ENCODE measurements at places on chromosomes 5 and 9.

GRCh38 chr9:81317939-81318338 lies 371.4 kb downstream of the TLE1 start:
- no peaks in the 10 kb centered on the region for H3K27me3 ChIP-seq
- no peaks in the 10 kb centered on the region for H3K4me1 ChIP-seq
- DNase-seq, result no peak
- no peak overlapping the region for H3K4me3 ChIP-seq
- no peaks in the 10 kb centered on the region for H3K36me3 ChIP-seq

DNA sequence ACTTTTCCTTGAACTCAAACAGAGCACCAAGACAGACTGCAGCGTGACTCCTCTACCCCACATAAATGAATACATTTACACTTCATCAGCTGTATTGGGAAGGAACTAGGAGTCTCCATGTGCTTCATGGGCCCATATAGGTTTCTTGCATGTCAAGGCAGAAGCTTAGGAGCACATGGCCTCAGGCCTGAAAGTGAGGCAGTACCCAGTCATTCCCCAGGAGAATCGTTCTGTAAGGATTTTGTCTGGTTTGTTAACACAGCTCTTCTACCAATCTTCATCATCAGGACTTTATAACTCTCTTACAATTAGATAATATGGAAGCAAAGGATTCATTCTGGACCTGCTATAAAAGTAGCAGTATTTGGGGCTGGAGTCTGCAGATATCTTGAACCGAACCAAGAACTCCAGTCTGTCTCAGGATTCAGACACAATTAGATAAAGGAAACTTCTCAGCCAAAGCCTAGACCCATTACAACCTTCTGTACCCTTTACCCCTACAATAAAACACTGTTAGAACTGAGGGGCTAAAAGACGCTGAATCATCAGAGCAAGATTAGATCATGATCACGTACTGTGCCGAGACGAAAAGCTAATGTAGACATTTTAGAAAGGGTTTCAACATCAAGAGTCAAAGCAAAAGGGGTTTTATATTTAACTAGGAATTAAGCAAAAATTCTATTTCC lies 385.5 kb upstream of the SLC30A5 start:
- H3K4me3 ChIP-seq, result no peak overlapping the region
- H3K36me3 ChIP-seq, result no peaks in the 10 kb centered on the region
- H3K4me1 ChIP-seq, result peaks cover 29% of the 10 kb centered on the region
- no peak for DNase-seq
- H3K27ac ChIP-seq, result no peak overlapping the region

DNA sequence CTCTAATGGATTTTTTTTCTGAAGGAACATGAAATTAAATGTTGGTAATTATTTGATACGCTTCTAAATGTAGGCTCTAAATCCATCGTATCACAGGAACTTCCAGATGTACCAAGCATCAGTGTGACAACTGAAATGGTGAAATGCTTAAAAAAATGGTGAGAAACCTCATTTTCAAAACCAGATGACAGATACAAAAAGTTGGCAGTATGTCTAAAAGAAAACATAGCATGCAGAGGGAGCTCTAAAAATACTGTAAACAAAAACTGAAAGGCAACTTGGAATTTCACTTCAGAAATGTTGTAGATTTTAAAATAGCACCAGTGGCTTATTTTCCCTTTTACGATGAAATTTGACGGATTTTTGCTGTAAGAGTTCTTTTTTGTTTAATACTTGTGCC lies 1043.6 kb upstream of the WWC1 start:
- no peaks in the 10 kb centered on the region for H3K4me1 ChIP-seq
- H3K4me3 ChIP-seq, result no peak overlapping the region
- DNase-seq, result no peak
- no peaks in the 10 kb centered on the region for H3K27me3 ChIP-seq
- H3K27ac ChIP-seq, result no peak overlapping the region

- H3K27me3 ChIP-seq, result no peaks in the 10 kb centered on the region
- H3K4me3 ChIP-seq, result no peak overlapping the region
- H3K4me1 ChIP-seq, result no peaks in the 10 kb centered on the region
Measured at GRCh38 chr5:78922879-78923621, 62.1 kb downstream of the ARSB start.

- no peak overlapping the region for H3K27ac ChIP-seq
- peaks cover 5% of the 10 kb centered on the region for H3K4me1 ChIP-seq
- peaks cover 2% of the 10 kb centered on the region for H3K36me3 ChIP-seq
- peaks cover 14% of the 10 kb centered on the region for H3K27me3 ChIP-seq
- DNase-seq, result no peak
Measured at GRCh38 chr5:180436275-180436674, 57.9 kb upstream of the CNOT6 start.

- no peak overlapping the region for H3K4me3 ChIP-seq
- H3K27ac ChIP-seq, result no peak overlapping the region
- no peaks in the 10 kb centered on the region for H3K27me3 ChIP-seq
Measured at GRCh38 chr9:30244877-30245276, 2139.6 kb upstream of the ACO1 start.

DNA sequence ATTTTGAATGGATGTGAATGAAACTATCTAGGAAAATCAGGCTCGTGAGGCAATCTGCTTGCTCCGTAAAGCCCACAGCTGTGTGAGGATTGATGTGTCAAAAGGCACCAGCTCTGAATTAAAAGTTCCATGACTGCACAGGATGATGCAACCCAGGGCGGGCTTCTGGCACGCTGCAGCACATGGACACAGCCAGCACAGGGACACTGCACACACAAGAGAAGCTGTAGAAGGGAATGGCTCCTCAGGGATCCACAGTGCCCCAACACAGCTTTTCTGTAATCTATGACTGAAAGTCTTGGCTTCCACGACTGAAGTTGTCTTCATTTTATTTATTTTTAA lies 151.0 kb downstream of the GCNT1 start:
- H3K36me3 ChIP-seq, result no peaks in the 10 kb centered on the region
- no peak for DNase-seq
- H3K27ac ChIP-seq, result no peak overlapping the region

- no peaks in the 10 kb centered on the region for H3K4me1 ChIP-seq
- no peak overlapping the region for H3K27ac ChIP-seq
- H3K27me3 ChIP-seq, result no peaks in the 10 kb centered on the region
- H3K36me3 ChIP-seq, result no peaks in the 10 kb centered on the region
- H3K4me3 ChIP-seq, result no peak overlapping the region
Measured at GRCh38 chr5:150517272-150518152, 9.6 kb downstream of the NDST1 start.

DNA sequence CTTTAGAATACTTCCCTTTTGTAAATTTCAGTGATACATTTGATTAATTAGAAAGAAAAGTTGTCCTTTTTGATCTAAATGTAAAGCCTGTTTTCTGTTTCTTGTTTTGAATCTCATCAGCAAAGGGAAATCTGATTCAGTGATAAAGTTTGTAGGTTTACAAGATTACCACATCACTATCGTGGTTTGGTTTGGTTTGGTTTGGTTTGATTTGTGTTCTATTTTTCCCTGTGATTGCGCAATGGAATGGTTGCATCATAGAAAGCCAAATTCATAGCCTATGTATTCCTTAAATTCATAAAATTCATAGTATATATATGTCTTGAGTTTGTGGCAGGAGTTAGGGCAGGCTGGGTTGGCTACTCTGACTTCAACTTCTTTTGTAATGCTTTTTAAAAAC lies 15.2 kb downstream of the SRFBP1 start:
- peak overlapping the region; percentile 50 for H3K27ac ChIP-seq
- peaks cover 44% of the 10 kb centered on the region for H3K36me3 ChIP-seq
- no peaks in the 10 kb centered on the region for H3K27me3 ChIP-seq
- no peak overlapping the region for H3K4me3 ChIP-seq
